T follicular helper cell (primary cell): ENCODE measurements at places on chromosomes 16 and 17.

DNA sequence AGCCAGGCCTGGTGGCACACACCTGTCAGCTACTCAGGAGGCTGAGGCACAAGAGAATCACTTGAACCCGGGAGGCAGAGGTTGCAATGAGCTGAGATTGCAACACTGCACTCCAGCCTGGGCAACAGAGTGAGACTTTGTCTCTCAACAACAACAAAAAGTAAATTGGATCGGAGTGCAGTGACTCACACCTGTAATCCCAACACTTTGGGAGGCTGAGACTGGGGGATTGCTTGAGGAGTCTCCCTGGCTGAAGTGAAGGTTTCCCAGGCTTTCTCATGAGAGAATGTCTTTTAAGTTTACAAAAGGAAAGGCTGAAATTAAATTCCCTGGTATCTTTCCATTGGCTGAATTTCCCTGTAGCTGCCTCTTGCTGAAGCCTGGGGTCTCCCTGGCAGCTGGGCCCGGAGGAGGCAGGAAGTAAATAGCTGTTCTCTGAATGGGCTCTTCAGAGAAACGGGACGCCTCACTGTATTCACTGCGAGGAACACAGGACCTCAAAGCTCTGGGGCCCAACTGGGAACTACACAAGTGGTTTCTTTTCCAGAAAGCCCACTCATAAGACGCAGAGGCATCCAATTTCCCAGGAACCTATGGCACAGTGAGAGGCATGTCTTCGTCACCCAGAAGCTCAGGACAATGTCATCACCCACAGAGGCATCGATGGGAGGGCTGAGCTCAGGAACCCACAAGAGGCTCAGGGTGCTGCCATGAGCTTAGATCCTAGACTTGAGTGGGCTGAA, 77.4 kb upstream of the SMURF2 start:
- DNase-seq = no peak

- DNase-seq = no peak
Measured at GRCh38 chr17:39015546-39015935, 48.3 kb upstream of the FBXO47 start.

DNA sequence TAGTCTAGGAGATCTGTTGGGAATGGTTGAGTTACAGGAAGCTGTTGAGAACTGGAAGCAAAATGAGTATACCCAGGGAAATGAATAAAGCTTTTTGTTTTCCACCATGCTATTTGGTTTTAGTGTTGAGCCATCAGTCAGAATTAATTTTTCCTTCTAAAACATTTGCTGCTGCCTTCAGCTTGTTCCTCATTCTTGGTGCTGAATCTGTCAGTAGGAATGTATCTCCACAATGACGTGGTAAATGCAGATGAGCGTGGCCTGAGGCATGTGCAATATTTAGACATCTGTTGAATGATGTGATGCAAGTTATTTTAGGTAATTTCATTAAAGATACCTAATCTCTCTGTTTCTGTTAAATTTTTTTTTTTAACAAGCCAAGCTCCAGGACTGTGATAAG, 10.9 kb downstream of the HAPSTR1 start:
- DNase-seq = no peak

DNA sequence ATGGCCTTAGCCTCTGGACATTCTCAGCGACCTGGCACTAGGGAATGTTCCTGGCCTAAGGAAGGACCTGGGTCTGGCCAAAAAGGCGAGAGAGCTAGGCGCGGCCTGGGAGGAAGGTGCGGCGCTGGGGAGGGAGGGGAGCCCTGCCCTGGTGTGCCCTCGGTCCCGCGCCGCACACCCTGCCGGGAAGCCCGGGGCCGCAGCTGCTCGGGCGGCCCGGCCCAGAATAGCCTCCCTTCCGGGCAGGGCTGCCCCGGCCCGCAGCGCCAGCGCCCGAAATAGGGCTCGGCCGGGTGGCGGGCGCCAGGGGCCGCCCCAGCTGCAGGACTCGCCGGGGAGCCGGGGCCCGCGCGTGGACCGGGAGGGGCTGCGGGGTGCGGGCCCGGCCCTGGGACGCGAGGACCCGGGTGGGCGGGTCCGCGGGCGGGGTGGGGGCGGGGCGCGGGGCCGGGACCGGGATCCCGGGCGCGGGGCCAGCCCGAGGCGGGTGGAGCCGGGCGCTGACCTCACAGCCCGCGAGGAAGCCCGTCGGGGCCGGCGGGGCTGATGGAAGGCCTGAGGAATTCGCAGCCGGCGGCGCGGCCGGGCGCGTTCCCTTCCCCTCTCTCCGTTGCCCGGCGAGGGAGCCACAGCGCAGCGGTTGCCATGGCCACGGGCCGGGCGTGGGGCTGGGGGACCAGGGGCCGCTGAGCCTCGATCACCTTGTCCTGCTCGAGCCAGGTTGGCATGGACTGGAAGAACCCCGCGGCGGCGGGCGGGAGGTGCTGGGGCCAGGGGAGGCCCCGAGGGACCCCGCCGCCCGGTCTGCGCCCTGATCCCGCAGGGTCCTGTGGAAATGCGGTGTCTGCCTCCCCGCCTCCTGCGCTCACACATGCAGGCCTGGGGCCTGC, 18.1 kb downstream of the SOCS3 start:
- no peak for DNase-seq

DNA sequence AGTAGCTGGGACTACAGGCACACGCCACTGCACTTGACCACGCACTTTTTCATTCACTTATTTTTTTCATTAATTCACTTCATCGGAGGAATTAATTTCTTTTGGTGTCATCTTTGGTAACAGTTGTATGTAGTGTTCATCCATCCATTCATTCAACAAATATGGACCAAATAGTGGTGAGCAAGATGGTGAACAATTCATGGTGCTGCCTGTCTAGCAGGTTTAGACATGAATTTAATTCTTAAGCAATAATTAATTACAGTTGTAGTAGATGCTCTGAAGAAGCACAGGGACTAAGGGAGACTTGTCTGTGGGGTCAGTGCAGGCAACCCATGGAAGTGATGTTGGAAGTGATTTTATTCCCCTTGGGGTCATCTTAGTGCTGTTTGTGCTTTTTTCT, 22.4 kb downstream of the GDE1 start:
- no peak for DNase-seq

GRCh38 chr16:52256310-52257078, 290.4 kb downstream of the TOX3 start:
- no peak for DNase-seq

GRCh38 chr17:64369007-64369893, 21.4 kb downstream of the PECAM1 start:
- no peak for DNase-seq

DNA sequence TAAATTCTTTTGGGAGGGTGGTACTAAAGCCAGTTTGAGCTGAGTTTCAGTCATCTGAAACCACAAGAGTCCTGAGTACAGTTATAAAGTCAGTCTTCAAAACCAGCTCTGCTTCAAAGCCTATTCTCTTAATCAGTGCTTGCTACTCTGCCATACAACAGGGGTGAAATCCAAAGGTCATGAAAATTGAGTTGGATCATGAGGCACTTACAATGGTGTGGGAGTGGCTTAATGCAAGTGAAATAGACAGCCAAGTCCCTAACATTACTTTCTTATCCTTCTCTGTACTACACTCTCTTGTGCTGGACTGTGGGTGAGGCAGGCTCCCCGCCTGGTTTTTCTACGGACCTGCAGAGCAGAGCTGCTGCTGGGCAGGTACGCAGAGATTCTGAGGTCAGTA, 12.4 kb downstream of the CBLN1 start:
- DNase-seq = no peak

DNA sequence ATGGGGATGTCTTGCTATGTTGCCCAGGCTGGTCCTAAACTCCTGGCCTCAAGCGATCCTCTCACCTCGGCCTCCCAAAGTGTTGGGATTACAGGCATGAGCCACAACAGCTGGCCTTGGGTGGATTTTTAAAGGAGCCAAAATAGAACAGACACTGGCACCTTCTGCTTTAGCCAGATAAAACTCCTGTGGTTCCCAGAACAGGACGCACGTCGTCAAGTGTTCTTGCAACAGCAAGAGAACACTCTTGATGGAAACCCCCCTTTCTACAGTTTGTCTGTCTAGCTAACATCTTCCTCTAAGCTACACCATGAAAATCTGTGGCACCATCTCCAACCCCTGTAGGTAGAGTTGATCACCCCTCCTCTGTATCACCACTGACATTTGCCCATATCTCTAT, 122.6 kb downstream of the NPIPB5 start:
- no peak for DNase-seq

DNA sequence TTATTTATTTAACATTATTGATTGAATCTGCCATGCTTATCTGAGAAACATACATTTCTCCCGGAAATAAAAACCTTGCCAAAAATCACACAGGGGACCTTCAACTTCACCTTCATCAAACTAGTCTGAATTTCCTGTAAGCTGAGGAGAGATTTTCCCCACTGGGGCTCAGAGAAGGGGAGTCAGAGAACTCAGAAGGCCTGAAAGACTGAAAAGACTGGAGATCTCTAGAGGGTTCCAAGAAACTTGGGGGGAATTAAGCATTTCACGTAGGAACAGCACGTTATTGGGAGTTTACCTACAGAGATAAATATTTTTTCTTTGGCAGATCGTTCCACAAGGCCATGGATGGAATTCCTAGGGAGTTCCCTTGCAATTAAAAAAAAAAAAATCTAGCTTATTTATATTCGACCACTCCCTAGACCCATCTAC, 528 bp upstream of the NOL11 start:
- DNase-seq = no peak

- DNase-seq = no peak
Measured at GRCh38 chr16:88348377-88349152, 34.2 kb upstream of the ZNF469 start.

DNA sequence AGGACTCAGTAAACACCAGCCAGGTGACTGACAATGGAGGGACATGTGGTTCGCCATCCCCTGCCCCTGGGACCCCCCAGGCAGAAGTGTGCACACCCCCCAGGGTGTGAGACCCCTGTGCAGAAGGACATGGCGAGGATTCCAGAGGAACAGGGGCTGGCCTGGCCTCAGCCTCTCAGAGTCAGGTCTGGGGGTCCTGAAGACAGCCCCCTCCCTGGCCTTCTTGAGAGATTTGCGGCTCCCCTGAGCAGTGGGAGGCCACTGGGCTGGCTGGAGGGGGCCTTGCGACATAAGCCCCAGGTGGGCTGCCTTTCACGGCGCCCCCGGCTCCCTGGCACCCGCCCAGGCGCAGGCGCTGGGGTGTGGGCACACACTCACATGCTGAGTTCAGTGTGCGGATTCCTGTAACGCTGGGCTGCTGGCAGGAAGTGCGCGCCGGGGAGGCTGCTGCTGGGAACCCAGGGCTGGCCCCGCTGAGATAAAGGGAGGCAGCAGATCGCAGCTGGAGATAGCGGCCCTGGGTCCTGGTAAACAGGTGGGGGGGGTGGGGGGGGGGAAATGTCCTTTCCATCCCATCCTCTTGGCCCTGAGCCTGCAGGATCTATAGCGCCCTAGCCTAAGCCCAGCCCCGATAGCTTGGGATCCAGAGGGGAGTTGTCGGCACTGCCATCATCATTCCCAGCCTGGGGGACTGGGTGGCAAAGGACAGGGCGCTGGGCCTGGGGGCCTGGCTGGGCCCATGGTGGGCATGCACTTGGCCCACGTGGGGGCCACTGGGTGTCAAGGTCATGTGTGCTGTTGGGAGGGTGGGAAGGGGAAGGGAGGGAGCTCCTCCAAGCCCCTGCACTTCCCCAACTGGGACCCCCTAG, 27.1 kb downstream of the TMEM235 start:
- peak; percentile 54 for DNase-seq

- no peak for DNase-seq
Measured at GRCh38 chr16:73448970-73449369, 401.0 kb upstream of the ZFHX3 start.

GRCh38 chr17:2084766-2085647, 30.1 kb downstream of the HIC1 start:
- DNase-seq = no peak

DNA sequence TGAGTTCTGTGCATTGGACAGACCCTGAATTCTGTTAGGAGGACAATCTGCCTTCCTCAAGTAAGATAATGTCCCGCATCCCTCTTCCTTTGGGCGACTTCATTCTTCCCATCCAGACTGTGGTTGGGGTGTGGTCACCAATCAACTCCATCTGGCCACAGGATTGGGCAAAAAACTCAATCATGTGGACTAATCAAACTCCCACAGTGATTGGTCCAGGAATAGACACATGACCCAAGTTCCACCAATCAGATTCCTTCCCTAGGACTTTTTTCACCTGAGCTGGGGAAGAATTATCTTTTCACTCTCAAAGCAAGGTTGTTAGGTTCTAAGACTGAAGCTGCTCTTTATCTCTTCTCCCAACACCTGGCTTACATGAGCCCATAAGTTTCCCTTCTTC, 13.2 kb upstream of the NKD1 start:
- no peak for DNase-seq
